HT-29 (cell line): ENCODE measurements at places on chromosomes 11 and 22.

DNA sequence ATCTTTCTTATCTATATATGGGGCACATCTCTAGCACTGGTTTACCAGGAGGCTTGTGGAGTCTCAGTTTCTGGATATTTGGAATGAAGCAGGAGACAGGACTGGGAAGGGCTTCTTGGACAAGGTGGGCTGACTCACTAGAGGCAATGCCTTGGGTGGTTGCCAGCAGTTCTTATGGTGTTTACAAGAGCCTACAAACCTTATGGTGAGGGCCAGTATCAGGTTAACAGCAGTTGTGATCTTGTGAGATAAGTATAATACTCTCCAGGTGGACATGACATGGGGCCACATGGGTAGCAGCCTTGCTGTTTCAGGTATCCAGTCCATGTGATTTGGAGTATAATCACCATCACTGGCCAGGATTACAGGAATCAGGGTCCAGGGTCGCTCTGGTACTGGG is 10.2 kb downstream of the FUT4 start:
- peak; percentile 78 for DNase-seq

DNA sequence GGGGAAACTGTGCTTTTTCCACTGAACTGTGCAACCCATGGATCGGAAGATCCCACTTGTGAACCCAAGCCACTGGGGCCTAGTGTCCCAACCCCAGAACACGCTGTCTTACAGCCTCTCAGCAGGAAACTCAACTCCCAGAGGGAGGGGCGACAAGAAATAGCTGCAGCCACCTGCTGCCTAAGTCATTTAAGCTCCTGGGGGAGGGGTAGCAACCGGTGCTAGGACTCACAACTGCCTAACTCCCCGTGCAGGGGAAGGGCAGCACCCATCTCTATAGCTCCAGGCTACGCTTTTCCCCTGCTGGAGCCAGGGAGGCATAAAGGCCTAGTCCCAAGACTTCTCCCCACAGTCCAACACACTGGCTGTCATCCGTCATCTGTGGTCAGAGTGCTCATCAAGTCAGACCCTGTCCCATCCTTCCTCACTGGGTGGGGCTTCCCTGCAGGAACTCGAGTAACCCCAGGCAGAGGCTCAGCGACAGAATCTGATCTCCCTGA is 363.0 kb downstream of the LUZP2 start:
- no peak for DNase-seq

DNA sequence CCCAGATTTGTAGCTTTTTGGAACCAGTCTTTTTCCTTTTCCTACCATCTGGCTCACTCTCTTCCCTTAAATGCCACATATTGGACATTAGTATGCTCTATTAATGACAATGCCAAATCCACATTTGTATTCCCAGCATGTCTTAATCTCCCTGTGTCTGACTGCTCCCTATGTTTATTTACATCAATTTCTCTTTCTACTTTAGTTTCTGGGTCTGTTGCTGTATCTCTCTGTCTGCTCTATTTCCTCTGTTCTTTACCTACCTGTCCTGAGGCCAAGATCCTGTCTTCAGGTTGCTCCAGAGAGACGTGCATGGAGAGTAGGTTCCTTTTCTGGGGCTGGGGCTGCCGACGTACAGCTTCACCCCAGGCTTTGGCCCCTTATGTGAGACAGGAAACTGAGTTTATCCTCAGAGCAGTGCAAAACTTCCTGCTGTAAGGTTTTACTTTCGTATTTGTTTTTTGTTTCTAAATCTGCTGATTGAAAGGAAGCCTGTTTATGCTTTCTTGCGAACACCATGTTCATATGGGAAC is 25.6 kb downstream of the OR2AG2 start:
- DNase-seq: no peak

GRCh38 chr11:84215672-84216071 is 929.5 kb upstream of the CCDC90B start:
- no peak for DNase-seq

DNA sequence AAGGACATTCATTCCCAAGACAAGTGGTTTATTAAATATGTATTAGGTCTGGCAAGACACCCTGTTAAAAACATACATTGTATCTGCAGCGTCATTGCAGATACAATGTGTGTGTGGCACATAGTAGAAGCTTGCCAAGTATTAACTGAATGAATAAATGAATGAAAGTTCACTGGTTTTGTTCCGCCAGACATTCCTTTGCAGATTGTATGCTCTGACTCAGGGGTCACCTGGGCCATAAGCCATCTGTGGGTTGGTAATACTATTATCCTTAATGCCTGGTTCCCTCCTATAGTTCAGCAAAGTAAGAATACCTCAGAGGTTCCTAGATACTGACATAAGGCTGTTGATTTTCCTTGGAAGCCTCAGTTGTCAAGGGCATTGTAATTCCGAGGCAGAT is 377.3 kb upstream of the CCDC90B start:
- no peak for DNase-seq

DNA sequence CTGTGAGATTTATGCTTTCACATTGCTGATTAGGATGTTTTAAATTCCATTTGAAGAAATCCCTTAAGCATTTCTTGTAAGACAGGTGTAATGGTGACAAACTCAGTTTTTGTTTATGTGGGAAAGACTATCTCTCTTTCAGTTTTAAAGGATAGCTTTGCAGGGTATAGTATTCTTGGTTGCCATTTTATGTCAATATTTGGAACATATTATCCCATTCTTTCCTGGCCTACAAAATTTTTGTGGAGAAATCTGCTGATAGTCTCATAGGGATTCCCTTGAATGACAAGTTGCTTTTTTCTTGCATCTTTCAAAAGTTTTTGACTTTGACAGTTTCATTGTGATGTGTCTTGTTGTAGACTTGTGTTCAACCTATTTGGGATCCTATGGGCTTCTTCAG is 28.8 kb downstream of the NAGA start:
- DNase-seq: no peak

DNA sequence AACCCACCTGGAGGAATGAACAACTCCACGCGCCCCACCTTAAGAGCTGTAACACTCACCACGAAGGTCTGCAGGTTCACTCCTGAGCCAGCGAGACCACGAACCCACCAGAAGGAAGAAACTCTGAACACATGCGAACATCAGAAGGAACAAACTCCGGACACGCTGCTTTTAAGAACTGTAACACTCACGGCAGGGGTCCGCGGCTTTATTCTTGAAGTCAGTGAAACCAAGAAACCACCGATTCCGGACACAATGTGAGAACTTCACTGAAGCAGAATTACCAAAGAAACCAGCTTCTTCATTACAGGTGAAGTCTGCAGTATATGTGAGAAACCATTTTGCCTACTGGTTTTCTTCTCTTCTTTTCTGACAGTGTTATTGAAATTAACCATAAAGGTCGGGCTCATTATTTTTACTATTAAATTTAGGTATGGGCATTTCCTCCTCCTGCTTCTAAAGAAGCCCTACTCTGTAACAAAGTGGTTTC is 303.0 kb downstream of the KCNA4 start:
- DNase-seq: no peak

- no peak for DNase-seq
These were observed 12.5 kb upstream of the CHST1 start for GRCh38 chr11:45677770-45678512.

GRCh38 chr11:101049123-101049522 is 80.5 kb downstream of the PGR start:
- DNase-seq: no peak

DNA sequence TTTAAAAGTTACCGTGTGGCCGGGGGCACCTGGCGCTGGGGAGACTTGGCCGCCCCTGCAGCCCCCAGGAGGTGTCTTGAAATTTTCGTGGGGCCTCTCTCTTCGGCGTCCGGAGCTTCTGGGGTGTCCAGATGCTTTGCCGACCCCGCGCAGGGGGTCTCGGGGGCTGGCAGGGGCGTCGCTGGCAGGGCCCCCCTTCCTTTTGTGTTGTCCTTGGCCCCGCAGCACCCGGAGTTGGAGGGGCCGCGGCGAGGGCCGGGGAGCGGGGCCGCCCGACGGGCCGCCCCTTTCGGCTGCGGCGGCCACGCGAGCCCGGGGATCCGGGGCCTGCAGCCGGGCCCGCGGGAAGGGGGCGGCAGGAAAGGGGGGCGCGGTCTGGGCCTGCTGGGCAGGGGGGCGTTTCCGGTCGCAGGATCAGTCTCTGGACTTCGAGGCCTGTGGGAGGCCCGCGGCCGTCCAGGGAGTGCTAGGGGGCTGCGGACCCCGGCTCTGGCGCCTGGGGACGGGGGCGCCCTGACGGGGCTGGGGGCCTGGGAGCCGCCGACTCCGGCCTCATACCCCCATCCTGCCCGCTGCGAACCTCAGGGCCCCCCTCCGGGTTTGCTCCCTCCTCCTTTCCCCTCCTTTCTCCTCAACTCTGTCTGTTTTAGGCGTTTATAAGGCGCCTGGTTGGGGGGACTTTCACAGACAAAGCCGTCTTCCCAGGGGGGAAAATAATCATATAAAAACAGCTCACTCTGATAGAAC is 869 bp downstream of the ZC3H7B start:
- DNase-seq: no peak

DNA sequence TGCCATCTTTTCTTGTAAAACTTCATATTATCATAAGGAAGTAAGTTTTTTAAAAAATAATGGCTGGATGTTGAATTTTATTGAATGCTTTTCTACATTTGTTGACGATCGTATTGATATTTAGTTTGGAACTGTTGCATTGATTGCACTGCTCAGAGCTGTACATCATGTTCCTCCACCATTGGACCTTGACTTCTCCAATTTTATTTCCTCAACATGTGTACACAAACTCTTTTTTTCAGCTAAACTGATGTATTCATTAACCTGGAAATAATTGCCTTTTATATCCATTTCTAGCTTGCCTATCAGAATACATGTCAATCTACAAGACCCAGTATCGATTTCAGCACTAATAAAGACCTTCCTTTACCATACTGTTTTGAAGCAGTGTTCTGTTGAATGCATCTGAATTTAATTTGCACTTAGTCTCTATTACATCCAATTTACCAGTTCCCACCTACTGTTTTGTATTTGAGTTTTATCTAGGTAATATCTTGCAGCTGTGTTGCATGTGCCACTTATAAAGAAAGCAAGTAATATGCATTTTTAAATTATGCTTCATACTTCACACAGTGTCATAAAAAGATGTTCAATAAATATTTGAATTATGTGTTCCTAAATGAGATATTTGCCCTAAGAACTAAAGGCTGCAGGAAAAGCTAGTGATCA is 5.5 kb downstream of the CEP57 start:
- DNase-seq: no peak

- no peak for DNase-seq
These were observed 86.4 kb upstream of the THY1 start for GRCh38 chr11:119509282-119509841.

GRCh38 chr11:32713496-32713895 is 81.0 kb downstream of the CCDC73 start:
- DNase-seq: peak; percentile 64

DNA sequence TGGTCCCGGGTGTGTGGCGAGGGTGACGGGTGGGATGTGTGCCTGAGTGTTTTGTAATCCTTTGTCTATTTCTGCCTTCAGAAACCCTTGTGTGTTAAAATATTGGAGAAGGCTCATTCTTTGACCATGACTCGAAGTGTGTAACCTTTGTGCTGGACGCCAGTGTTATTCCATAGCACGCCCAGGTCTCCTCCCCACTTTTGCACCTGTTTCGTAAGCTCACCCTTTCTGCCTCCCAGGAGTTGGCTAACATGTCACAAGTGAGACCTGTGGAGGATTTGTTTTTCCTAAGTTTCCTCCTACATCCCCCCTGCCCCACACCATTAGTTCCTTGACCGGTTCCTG is 382 bp downstream of the C11orf54 start:
- peak; percentile 89 for DNase-seq

DNA sequence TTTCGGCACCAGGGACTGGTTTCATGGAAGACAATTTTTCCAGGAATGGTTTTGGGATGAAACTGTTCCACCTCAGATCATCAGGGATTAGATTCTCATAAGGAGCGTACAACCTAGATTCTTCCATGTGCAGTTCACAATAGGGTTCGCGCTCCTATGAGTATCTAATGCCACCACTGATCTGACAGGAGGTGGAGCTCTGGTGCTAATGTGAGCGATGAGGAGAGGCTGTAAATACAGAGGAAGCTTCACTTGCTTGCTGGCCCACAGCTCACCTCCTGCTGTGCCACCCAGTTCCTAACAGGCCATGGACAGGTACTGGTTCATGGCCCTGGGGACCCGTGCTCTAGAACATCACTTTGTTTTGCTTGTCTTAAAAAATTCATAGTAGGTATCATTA is 41.8 kb upstream of the AMPD3 start:
- peak; percentile 61 for DNase-seq

DNA sequence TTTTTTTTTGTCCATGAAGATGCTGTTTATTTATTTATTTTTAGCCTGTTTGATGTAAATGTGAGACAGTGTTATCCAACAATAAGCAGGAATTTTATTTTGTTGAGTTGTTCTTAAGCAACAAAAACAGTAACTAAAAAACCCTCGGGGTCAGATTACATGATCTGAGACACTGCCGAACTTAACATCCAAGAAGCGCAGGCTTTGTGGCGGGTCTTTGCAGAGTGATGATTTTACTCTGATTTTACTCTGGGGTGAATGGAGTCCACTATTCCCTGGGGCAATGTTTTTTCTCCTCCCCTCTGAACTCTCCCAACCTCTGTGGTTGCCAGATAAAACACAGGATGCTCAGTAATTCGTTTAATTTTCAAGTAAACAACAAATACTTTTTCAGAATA is 450.1 kb upstream of the B3GAT1 start:
- DNase-seq: no peak

DNA sequence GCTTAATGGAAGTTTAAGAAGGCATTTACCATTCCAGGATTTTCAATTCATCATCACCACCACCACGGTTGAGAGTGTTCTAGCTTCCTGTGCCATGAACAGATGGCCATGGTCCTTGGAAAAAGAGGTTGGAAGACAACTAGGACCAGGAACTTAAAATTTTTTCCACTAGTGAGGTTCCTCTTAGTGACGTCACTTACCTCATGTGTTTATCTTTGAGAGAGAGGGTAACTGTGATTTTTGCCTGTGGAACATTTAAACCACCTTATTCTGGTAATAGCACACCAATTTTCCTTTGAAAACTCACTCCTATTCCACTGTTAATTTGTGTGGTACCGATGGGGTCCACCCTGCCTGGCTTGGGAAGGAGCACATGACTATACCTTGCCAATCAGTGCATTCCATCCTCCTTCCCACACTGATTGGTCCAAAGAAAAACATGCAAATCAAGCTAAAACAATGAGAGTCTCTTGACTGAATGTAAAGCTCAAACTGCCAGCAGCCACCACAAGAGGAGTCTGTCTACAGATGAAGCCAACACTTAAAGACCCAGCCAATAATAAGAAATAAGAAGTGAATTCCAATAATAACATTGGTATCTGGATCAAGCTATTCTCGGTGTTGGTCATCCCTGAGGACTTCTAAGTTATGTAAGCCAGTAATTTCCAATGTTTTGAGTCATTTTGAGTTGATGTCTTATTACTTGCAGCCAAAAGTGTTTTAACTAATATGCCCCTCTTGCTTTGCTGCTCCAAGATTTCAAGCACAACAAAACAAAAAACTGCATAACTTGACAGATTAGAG is 111.8 kb downstream of the MPPED2 start:
- no peak for DNase-seq

- no peak for DNase-seq
These were observed 82.7 kb upstream of the MYOD1 start for GRCh38 chr11:17636721-17637120.

DNA sequence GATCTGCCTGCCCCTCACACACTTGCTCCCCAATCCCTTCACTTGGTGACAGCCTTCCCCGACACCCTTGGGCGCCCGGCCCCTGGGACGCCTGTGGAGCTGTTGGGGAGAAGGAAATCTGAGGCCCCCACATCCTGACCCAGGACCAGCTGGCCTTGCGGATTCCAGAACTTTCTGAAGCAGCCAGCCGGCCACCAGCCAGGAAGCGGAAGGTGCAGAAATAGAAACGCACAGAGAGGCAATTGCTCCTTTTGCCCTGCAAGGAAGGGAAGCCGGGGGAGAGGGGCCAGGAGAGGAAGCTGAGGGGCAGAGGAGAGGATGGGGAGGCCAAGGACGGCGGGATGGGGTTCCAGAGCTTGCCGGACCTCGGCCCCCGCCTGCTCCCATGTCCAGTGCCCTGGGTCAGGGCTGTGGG is 66.7 kb upstream of the LINC01488 start:
- DNase-seq: no peak
